Activated naive CD8-positive, alpha-beta T cell treated with anti-CD3 and anti-CD28 coated beads, Interleukin-2, amount 10 ng/mL, durations not matched to agents 7 days and 5 days (primary cell): ENCODE measurements at places on chromosomes 7 and 10.

GRCh38 chr7:102891693-102892261 is 21.0 kb upstream of the LRRC17 start:
- DNase-seq = no peak

DNA sequence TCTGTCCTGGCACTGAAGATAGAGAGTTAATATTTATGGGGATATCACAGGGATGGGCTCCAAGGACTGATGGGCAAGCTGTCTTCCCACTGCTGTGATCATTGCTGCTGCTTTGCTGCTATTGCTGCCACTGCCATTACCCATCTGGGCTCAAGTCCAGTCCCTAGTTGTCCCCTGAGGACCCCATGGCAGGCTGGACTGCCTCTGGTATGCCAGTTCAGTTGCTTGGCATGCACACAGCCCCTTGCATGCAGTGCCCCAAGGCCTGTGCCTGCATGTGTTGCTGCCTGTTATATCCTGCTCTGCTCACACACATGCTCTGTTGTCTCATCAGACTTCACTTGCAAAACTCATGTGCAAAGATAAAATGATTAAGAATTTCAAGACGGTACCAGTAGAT is 109.5 kb downstream of the ADRA2A start:
- no peak for DNase-seq

- no peak for DNase-seq
Measured at GRCh38 chr10:122234416-122234815, 36.7 kb upstream of the BTBD16 start.

GRCh38 chr10:120970595-120971529 is 119.7 kb downstream of the WDR11 start:
- DNase-seq = no peak

- no peak for DNase-seq
Measured at GRCh38 chr10:69574571-69574978, 1.4 kb upstream of the NEUROG3 start.

DNA sequence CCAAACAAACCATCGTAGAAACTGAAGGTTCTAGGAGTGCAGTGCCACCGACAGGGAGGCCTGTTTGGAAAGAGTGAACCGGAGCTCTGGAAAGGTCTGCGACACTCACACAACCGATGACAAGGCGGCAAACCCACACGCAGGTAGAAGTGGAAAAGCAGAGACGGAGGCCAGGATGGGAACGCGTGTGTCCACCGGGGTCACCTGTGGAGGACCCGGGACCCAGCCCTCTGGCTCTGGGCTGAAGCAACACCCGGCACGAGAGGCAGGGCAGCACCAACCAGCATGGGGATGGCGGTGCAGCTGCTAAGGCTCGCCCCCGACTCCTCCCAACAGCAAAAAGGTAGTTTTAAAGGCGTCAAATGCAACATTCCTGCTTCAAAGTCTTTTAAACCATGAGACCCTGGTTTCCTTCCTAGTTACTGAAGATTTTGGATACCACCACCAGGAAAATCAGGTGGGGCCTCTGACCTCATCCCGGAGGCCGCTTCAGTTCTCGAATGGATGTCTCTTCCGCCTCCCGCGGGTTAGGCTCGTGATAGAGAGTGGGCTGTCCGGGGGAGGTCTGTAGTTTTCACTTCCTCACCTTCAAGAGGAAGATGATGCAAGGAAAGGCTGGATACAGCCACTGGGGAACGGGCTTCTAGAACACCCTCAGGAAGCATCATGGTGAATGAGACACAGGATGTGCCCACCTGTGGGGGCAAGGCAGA is 115.5 kb downstream of the SMURF1 start:
- peak; percentile 15 for DNase-seq

GRCh38 chr7:88665892-88666514 is 93.5 kb upstream of the ZNF804B start:
- no peak for DNase-seq

DNA sequence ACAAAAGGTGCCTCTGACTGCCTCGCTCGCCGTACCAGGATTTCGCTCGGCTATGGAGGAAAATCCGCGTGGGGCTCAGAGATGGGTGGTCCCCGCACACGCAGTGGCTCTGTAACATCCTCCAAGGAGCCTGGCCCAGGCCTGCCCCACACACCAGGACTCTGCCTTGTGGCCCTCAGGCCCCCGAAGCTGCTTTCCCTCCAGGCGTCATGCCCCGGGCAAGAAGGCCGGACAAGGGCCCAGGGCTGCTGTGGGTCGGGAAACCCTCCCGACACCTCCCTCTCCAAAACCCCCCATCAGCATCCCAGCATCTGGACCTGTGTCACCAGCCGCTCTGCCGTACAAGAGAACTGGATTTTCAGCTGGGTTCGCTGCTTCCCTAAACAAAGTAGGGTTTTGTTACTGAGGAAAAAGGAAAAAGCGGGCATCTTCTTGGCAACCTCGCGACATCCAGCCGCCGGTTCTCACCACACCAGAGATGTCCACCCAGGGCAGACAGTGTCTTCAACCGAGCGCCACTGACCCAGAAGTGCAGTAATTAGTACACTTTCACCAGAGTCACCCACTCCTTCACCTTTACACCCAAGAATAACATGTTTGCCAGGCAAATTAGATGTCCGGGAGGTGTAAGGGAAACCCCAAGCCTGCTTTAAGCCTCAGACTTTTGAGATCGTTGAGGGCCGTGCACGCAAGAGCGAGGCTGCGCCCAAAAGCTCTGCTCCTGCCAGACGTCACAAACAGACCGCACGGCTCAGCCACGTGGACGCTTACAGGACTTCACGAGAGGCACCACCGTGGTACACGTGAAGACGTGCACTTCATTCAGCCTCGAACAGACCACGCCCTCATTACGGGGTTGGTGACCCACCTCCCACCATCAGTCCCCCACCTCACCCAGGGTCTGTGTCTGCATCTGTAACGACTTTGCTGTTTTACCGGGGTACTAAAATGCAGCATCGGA is 62.2 kb downstream of the DIP2C start:
- DNase-seq = no peak

DNA sequence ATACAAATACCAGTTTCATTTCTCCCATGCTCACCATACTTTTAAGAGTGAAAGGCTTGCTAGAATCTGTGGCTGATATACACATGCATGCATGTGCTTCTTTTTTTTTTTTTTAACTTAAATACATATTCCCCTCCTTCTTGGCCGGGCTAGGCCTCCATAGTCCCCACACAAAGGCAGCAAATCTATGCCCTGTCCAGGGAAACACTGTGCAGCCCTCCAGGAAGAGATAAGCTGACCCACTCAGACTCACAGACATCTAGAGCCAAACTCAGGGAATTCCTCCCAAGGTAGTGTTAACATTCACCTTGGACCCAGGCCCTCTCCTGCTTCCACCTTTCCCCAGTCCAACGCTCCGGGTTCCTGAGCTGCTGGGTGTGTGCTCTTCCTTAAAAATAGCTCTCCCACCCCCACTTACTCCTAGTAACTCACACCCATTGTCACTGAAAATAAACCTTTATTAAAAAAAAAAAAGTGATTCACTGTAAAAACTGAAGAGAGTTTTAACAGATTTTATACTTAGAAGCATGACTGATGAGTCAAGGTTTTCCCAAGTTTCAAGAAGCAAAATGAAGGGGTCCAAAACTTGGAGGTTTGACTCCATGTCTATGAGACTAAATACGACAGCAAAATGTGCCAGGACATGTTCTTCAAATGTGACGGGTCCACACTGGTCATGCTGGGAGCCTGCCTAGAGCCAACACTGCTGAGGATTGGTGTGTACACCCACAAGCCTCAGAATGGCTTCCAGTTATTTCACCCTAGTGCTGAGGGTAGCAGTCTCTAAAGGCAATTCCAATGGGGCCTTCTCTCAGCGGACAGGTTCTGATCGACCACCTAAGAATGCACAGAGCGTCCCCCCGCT is 159.5 kb downstream of the GLI3 start:
- no peak for DNase-seq

GRCh38 chr7:4775848-4776623 is 613 bp downstream of the AP5Z1 start:
- DNase-seq = no peak

DNA sequence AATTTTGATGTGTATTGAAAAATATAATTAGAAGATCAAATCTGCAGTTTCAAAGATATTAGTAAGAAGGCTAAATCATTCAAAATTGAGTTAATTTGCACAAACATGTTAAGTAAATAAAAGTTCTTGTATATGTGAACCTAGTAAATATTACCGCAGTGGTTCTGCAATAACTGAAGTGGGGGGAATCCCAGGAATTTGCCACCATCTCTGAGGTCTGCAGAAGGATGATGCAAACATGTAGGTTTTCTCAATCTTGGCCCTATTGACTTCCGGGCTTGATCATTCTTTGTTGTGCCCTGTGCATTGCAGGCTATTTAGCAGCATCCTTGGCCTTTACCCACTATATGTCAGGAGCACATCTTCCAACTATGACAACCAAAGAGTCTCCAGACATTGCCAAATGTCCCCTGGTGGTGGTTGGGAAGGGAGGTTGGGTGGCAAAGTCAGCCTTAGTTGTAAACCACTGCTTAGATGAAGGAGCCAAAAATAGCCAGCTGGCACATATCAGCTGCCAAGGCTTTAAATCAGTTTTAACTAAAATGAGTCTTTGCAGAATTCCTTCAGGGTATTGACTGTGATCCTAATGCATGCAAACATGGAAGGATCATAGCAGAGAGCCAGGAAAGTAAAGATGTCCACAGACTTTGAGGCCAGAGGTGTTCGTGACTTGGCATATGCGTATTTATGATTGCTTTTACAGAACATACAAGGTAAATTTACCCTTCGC is 146.3 kb downstream of the TRIL start:
- DNase-seq = no peak

DNA sequence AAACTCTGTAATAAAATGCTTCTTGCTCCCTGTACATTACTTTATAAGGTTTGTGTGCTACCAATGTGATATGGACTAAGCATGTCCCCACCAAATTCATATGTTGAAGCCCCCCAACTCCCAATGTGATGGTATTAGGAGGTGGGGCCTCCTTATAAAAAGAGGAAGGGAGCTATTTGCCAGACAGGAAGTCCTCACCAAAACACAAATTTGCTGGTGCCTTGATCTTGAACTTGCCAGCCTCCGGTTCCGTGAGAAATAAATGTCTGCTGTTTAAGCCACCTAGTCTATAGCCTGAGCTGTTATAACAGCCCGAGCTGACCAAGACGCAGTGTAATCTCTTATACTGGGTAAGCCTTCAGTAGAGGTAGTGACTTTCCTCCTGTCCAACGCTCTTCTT is 114.5 kb downstream of the INHBA start:
- no peak for DNase-seq

GRCh38 chr10:971613-972012 is 16.6 kb upstream of the GTPBP4 start:
- DNase-seq = no peak

DNA sequence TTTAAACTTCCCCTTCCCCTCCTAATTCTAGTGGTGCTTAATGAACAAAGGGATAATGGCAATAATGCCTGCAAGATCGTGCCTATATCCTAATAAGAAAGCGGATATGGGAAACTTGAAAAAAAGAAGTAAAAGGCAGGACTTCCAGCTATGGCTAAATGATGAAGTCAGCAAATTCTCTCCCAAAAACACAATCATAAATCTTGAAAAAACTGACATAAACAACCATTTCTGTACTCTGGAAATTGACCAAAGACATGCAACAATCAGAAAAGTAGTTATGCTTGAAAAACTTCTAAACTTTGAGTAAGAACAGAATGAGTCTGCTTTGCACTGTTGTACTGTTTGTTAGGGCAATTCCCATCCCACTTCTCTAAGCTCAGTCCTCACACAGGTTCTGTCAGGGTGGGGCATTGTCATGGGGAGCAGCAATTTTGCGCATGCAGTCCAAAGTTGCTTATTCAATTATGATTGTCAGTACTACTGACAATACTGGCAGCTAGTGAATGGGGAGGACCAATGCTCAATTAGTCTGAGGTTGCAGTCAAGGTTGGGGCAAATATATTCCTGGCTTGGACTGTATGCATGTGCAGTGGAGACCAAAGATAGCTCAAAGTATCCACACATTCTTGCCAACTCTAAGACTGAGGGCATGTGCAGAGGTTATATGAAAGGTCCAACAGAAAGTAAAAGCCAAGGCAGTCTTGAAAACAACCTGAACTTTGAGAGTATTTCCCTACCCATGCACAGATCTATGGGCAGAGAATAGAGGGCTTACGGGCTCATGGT is 34.1 kb upstream of the ARHGAP22 start:
- DNase-seq = no peak

GRCh38 chr10:20771051-20771450 is 126.1 kb downstream of the NEBL start:
- no peak for DNase-seq

DNA sequence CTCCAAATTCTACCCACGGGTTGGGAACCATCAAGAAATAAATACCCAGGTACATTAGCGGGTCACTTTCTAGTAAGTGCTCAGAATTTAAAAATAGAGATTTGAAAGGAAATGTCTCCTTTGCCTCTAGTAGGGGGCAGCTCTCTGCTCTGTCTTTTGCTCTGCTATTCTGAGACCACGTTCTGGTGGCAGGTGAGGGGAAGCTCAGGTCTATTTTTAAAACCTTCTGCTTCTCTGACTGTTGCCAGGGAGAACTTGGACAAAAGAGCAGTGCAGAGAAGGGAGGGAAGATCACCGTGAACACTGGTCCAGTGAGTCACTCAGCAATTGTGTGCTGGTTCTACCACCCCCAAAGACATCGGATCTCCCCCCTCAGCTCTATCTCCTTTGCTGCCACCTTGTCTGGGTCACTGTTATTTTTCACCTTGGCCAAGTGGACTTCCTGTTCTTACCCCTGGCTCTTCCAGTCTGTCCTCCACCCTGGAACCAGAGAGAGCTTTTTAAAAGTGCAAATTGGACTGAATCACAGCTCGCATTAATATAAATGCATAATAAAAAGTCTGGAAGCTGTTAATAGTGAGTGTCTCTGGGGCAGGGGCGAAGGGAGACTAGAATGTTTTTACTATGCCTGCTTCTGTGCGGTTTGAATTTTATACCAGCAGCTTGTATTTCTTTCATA is 72.4 kb upstream of the LOXL4 start:
- DNase-seq = no peak

DNA sequence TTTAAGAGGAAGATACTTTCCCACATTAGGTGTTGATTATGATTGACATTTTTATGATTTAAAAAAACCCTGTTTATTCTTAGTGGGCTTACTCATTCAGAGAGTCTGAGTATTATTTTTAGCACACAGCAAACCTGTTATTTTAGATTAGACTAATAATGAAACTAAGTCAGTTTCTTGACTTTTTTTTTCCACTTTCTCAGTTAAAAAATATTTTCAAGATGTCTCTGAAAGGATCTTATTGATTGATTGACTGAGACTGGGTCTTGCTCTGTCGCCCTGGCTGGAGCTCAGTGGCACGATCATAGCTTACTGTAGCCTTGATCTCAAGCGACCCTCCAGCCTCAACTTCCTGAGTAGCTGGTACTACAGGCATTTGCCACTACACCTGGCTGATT is 20.4 kb upstream of the INPP5F start:
- DNase-seq = no peak

DNA sequence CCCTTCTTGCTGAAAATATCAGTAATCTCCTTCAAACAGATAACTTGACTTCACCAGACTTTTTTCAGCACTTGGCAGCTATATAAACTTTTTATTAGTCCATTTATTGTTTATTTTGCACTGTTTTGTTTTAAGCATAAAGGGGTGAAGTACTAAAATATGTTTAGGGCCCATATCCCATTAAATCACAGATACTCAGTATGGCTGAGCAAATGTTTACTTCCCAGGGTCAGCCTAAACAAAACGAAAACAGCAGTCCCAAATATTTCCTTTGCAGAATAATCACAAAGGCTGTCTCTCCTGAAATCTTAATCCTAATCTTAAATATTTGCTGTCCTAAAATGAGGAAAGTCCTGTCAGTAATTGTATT is 649.6 kb downstream of the TNS3 start:
- DNase-seq = no peak
